ENCODE measurements at places on chromosomes 12 and 14.

DNA sequence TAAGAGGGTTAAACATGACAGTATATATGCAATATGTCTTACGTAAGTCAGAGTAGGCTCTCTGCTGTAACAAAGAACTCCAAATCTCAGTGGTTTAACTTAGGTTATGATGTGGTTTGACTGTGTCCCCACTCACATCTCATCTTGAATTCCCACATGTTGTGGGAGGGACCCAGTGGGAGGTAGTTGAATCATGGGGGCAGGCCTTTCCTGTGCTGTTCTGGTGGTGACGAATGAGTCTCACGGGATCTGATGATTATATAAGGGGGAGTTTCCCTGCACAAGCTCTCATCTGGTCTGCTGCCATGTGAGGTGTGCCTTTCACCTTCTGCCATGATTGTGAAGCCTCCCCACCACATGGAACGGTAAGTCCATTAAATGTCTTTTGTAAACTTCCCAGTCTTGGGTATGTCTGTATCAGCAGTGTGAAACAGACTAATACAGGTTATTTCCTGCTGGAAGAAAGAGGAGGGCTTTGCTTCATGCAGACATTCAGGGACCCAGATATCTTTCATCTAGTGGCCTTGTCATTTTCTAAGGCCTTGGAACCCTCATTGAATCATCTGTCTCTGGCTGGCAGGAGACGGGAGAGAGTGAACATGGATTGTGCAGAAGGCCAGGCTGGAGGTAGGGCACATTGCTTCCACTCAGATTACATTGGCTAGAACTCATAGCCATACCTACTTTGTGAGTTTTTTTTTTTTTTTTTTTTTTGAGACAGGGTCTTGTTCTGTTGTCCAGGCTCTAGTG, 96.1 kb downstream of the CRADD start:
- no peak for DNase-seq

- no peak for DNase-seq
Measured at GRCh38 chr14:103155010-103155409, 31.7 kb downstream of the TNFAIP2 start.

DNA sequence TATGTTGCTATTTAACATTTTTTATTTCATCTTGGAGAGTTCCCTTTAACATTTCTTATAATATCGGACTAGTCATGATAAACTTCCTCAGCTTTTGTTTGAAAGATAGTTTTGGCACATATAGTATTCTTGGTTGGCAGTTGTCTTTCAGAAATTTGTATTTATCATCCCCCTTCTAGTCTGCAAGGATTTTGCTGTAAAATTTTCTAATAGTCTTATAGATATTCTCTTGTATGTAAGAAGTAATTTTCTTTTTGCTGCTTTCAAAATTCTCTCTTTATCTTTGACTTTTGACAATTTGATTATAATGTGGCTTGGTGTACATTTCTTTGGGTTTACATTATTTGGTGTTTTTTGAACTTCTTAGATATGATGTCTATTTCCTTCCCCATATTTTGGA, 116.0 kb upstream of the AVPR1A start:
- no peak for DNase-seq

- no peak for DNase-seq
Measured at GRCh38 chr12:79563021-79563740, 127.6 kb downstream of the PAWR start.

- no peak for DNase-seq
Measured at GRCh38 chr12:29071099-29071498, 78.0 kb upstream of the FAR2 start.

DNA sequence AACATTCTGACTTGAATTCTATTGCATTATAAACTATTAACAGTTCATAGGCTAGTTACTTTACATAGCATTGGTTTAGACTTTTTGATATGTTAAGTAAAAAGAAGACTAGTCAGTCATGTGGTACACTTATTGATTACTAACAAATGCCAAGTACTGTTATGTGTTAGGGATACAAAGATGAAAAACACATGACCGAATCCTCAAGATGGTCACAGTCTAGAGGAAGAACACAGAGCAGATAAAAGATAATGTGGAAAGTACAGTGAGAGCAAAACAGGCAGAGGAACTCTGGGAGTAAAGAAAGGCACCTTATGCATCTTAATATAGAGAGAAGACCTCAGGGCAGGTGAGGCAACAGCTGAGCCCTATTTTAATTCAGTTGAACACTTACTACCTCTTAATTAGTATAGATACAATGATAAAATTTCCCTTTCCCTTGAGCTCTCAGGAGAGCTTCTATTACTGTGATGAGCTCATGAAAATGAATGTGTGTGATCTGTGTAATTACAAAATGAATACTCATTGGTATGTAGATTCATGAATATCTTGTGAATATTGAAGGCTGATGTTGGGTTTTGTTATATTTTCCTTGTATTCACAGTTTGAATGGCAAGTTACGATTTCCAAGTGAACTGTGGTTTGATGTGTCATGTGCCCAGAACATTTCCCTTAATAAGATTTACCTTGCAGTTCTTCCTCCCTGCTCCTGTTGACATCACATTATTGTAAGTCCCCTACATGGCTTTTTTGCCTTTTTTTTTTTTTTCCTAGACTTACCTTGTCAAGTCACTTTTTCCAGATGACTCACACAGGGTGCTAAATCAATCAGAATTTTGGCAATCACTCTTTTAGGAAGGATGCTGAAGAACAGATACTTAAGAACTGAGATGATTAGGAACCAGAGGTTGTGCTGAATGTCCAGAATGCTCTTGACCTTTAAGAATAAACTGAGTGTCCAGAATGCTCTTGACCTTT, 29.5 kb upstream of the MSRB3 start:
- DNase-seq, result no peak

DNA sequence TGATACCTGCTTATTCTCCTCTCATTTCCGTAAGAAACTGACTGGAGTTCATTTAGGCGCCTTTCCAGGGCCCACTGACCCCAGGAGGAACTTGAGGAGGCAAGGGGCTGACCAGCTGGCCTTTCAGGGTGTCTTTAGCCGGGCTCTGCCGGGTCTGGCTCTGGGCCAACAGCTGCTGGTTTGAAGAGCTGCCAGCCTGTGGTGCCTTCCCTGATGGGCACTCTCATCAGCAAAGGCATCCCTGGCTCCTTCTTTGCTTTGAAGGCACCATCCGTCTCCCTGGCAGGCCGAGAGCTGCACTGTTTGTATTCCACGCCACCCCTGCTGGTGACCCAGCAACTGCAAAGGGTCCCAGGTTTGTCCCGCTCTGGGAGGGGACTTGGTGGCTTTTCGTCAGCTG, 42.0 kb downstream of the IQSEC3 start:
- no peak for DNase-seq

DNA sequence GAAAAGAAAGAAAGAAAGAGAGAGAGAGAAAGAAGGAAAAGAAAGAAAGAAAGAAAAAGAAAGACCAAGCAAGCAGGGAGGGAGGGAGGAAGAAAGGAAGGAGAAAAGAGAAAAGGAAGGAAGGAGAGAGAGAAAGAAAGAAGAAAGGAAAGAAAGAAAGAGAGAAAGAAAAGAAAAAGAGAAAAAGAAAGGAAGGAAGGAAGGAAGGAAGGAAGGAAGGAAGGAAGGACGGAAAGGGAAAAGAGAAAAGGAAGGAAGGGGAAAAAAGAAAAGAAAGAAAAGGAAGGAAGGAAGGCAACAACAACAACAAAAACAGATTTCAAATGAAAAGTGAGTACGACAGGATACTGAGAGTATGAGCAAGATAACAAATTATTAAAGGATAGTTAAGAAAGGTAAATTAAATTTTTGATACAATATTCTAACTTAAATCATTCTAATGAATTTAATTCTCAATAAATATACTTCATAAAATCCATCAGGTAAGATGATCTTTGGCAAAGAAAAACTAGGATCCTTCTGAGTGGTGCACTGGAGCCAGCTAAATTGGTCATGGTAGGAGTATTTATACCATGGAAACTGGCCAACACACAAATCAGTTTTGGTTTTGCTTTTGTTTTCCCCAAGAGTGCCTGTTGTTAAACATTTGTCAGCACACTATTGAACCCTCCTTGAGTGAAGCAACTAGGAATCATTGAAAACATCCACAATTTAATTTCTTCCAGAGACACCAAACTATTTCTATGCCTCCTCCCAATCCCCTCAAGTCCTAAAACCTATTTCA, 56.1 kb upstream of the DYRK2 start:
- peak; percentile 9 for DNase-seq

Measured in effector memory CD8-positive, alpha-beta T cell (primary cell).